ENCODE measurements at places on chromosomes 3 and 15.

GRCh38 chr15:61549727-61550126 lies 320.6 kb upstream of the RORA start:
- no peak for DNase-seq

GRCh38 chr15:89875741-89876140 lies 18.1 kb downstream of the AP3S2 start:
- DNase-seq: no peak

GRCh38 chr3:9731206-9732079 lies at the start of gene BRPF1:
TSS of gene BRPF1 (plus strand) at chr3:9731735. CDS start at chr3:9734141, 2,406 bp downstream.
- peak; percentile 100 for DNase-seq

- no peak for DNase-seq
Measured at GRCh38 chr3:172283841-172284357, 164.4 kb downstream of the GHSR start.

- DNase-seq: no peak
Measured at GRCh38 chr3:4907050-4907449, 72.2 kb upstream of the BHLHE40 start.

- no peak for DNase-seq
Measured at GRCh38 chr3:149296972-149297371, 36.5 kb downstream of the TM4SF18 start.

- DNase-seq: no peak
Measured at GRCh38 chr3:168984872-168985271, 678.6 kb downstream of the MECOM start.

DNA sequence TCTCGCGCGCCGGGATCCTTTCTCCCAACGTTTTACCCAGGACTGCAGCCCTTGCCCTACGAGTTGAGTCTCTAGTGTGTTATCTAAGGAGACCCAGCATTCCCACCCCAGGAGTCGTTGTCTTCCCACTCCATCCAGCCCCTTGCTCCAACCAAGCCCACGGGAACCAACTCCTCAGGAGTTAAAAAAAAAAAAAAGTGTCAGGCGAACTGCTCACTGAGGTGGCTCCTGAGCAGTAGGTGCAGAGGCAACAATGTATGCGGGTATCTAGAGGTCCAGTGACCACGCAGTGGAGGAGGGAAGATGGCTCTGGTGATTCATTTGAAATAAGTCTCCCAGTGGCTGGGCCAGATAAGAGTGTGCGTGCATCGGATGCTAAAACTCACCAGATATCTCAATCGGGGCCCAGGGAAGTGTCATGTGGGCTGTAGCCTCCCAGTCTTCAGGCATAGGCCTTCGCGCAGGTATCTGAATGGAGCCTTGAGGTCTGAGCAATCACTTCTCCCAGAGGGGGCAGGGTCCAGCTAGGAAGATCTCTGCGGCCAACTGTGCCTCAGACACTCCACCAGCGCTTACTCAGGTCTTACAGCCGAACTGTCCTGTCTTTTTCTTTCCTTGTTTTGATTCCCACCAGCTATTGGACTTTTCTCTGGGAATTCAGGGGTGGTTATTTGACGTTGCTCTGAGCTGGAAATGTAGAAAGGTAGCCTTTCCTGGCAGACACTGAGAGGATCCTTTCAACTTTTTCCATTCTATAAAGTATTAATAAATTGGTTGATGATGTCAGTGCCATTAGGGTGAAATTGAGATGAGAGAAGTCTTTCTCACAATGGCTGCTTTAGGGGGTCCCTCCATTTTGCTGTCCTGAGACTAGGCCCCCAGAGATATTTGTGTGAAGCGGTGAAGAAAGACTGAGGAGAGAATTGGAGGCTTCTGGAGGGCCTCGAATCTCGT lies 21.0 kb downstream of the ZIC4 start:
- no peak for DNase-seq
